ENCODE measurements at places on chromosomes 3 and 15.

GRCh38 chr15:71386448-71387236, 271.4 kb downstream of the THSD4 start:
- DNase-seq = peak; percentile 32

DNA sequence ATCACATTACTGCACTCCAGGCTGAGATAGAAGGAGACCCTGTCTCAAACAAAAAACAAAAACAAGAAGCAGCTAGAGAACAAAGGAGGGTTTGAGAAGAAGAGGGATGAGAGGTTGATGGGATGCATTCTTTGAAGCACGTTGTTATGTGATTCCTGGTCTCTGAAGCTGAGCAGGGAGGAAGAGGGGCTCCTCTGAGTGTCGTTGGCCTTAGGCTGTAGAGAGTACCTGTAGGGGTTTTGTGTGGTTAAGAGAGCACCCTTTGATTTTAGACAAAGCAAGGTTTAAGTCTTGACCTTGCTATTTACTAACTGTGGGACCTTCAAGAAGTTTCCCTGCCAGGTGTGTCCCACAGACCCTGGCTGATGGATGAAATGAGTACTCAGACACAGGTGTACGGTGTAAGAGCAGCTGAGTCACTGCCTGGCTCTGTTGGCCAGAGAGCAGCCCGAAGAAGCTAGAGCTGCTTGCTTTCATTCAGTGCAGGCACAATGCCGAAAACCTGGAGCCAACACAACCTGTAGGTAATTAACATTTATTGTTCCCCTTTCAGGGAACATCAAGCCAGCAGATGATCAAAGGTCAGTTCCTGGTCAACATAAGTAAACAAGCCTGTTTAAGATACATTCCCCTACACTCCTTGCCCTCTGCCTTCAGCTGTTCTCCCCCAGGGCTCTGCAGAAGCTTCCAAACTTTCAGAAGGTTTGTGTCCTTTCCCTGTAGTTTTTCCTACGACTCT, 67.2 kb downstream of the LRRK1 start:
- DNase-seq = no peak

GRCh38 chr3:11159421-11159904, 5.2 kb downstream of the HRH1 start:
- DNase-seq = no peak

GRCh38 chr3:133600572-133601081, 27.1 kb downstream of the CDV3 start:
- no peak for DNase-seq

- DNase-seq = no peak
Observed at GRCh38 chr3:62562017-62562416, 188.7 kb upstream of the FEZF2 start.

- no peak for DNase-seq
Observed at GRCh38 chr15:76058714-76059319, 968 bp upstream of the TMEM266 start.

DNA sequence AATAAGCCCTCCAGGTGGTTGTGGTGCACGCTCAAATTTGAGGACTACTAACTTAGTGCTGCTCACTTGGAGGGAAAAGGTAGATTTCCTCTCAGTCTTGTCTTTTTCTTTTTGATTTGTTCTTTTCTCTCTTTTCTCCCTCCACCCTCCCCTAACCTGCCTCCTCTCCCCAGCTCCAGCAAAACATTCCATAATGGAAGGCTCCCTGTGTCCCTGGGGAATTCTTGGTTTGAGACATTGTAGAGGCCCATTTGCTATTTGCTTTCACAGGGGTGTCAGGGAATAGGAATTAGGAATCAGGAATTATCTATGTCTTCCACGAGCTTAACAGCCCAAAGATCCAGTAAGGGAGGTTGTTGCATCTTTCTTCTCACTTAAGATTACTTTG, 136.8 kb upstream of the UMPS start:
- DNase-seq = no peak

- no peak for DNase-seq
Observed at GRCh38 chr15:63576441-63576840, 20.7 kb upstream of the FBXL22 start.

DNA sequence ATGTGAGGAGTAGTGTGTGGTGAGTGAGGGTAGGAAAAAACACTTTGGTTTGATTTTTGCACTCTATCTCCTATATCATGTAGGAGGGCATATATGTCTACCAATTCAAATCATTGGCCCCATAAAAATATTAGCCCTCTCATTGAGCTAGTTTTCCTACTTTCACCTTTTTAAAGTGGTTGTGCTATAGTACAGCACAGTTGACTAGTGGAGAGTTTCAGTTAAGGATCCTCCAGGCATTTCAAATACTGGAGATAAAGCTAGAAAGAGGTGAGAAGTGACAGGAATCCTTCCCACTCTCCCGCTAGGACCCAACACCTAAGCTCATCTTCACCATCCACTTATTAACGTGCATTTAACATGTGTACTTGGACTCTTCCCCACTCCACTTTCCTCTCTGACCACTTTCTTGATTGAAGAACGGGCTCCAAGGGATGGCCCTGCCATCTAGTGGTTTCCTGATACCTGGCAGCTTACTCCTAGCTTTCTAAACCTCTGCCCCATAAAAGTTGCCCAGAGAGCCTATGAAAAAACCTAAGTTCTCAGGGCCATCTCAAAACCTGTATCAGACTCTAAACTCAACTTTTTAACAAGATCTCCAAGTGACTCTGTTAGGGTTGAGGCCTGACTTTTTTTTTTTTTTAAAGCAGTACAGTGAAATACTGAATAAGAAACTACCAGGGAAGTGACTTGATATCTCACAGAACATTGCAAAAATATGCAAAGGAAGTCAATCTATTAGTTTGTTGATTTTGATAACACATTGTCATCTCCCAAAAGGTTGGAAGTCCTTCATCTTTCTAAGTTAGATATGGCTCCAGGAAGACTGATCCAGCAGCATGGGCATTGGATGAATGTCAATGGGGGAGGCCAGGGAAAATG, 17.9 kb downstream of the IL12A start:
- peak; percentile 25 for DNase-seq

- DNase-seq = no peak
Observed at GRCh38 chr3:126414961-126415660, 20.4 kb downstream of the CFAP100 start.

DNA sequence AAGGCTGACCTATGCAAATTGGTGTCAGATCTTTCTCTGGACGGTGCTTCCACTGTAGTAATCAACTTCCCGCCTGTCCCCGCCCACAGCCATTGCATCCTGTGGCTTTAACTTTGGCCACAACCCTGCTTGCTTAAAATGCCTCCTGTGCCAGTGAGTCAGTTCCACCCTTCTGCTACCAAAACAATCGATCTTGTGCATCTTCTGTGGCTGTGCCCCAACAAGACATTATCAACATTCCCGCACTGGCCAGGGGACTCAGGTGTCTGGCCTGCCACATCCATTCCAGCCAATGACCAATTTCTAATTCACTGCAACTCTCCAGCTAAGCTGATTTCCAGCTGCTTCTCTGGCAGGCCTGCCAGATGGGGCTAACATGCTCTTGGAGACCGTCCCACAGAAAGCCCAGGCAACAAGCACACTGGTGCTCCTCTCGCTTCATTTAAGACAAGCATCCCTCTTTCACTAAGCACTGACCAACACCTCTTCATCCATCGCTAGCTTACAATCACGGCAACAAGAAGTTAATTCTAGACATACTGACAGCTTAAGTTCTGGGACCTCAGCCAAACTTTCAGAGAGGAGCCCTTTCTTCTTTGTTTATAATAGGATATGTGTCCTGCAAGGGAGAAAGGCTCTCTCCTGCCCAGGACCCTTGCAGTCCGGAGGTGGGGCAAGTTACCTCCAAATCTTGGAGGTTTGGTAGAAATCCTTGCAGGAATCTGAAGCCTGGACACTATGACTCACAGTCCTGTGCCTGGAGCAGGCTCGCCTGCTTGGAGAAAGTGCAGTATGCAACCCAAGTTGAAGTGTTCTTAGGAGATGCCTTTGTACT, 6.7 kb downstream of the CA12 start:
- DNase-seq = no peak

DNA sequence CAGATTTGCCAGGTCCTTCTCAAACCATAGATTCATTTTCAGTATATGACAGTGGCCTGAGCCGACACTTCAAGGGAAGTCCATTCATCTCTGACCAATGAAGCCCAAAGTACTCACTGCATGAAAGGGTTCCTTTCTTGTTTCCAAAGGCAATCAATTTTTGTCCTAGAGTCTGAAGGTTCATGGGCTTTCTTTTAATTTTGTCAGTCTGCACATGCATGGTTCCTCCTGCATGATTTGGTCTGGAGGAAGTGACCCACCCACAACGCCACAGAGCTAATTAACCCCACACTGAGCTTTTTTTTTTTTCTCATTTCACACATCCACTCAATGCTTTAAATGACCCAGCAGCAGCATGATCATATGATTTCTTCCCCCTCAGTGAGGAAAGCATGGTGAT, 216.4 kb downstream of the TIGIT start:
- DNase-seq = no peak

Data from CD4-positive, alpha-beta T cell treated with Interleukin-21 for 1 hour (primary cell).